Esophagus squamous epithelium (tissue), 5 donors: ENCODE measurements at places on chromosomes 16 and 17.

- no peak for DNase-seq
Observed at GRCh38 chr17:57747221-57748017, 2.3 kb upstream of the CCDC182 start.

- peak; percentile 45 for DNase-seq
Observed at GRCh38 chr16:67514382-67514828, 14.2 kb upstream of the RIPOR1 start.

DNA sequence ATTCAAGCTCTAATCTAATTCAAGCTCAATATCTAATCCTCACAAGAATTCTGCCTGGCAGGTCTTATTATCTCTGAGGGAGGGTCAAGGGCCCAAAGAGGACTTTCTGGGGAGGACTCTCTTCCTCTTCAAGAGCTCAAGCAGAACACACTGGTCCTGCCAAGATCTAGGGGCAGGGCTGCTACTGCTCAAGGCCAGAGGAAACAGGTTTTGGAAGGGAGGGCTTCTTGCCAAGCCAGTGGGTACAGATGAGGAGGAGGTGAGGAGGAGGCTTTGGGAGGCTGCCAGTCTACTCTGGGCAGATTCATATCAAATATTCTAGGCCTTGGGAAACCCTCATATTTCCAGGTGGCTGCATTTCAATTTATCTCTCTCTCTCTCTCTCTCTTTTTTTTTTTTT is 51.8 kb upstream of the IL34 start:
- DNase-seq = no peak

DNA sequence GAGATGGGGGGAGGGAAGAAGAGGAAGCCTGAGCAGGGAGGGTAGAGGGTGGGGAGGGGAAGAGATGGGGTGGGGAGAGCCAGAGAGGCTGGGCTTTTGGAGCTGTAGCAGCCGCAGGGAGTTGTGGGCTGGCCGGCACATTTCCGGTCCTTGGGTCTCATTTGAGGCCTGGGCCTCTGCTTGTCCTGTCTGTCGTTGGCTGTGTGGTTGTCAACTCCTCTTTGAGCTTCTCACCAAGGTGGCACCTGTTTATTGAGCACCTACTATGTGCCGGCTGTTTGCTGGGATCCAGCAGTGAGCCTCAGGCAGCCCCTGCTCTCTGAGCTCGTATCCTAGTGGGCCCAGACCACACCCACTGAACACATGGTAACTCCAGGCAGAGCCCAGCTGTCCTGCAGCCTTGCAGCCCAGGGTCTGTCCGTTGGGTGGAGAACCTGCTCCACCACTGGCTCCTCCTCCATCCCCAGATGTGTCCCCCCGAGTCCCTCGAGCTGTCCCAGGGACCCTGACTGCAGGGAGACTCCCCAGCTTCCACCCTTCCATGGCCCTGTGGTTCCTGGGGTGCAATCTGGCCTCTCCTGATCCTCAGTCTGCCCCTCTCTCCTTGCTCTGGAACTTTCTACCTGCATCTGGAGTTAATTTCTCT is 164.9 kb downstream of the IRF8 start:
- no peak for DNase-seq

- no peak for DNase-seq
Observed at GRCh38 chr16:66207883-66208265, 158.6 kb upstream of the CDH5 start.

DNA sequence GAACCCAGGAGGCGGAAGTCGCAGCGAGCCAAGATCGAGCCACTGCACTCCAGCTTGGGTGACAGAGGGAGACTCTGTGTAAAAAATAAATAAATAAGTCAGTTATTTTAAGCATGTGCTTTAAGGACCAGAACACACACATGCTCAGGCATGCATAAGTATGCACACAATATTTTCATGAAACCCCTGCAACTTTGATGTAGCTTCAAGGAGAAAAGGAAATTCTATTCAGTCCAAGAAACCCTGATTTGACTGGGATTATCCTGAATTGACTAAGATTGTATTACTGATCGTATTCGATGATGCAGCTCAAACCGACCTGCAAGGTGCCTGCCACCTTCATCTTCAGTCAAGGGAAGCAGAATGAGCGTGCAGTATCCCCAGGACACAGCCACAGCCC is 841 bp downstream of the TEKT5 start:
- no peak for DNase-seq

- no peak for DNase-seq
Observed at GRCh38 chr16:29312835-29313558, 93.5 kb downstream of the NPIPB11 start.
